Activated CD4-positive, CD25-positive, alpha-beta regulatory T cell (primary cell): ENCODE measurements at places on chromosomes 2 and 18.

DNA sequence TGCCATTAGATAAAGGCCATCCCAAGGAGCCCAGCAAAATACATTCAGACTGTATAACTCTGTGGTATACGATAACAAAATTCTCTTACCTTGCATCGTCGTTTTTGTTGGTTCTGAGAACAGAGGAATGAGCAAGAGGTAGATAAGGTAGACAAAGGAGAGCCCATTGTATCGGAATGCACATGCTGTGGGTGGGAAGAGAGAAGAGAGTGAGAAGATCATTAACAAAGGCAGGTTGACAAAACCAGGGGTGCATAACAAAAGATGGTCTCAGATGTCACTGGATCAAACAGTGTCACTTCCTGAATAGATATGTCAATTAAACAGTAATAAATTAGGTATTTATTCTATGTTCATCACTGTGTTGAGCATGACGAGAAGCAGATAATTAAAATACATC lies 83.3 kb downstream of the PIEZO2 start:
- no peak for DNase-seq

DNA sequence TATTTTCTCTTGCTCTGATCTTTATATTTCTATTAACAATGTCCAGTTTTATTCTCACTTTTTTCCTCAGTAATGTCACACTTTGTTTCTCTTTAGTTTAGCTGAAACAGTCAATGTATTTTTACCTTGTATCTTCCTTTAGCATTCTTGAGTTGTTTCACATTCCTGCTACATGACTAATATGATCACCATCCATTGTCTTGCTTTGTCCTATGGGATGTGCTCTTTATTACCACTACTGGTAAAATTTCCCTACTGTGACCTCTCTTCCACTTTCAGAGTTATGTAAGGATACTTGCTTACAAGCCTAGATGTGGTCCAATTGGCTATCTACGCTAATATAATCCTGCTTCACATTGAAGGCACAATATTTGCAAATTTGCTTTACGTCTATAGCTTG lies 457.9 kb downstream of the PIK3C3 start:
- no peak for DNase-seq

GRCh38 chr2:28311660-28312249 lies 80.9 kb upstream of the FOSL2 start:
- DNase-seq: no peak

DNA sequence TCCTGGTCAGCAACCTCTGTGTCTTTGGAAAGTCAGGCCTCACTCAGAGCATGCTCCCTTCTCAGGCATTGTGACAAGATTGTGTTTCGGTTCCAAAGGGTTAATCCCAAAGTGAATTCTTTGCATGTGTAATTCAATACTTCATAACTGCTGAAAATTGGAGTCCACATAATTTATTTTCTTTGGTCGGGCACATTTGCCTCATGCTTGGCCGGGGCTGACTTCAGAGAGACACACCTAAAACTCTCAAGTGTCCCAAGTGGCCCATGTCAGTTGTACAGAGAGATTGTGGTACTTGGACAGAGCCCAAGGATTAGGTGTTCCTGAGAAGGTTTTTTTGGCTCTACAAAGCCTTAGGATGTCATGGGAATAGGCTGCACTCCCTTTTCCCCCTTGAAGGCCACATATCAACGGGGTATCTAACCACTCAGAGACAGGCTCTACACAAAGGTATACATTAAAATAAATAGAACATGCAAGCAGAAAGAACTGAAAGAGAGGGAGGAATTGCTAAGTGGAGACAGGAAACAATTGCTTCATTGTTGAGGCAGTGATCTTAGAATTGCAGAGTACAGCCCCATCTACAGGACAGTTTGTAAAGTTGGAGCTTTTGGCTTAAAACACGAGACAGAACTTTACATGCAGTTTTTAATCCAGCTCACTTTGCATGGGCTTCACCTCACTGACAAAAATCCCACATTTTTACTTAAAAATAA lies 1232.3 kb upstream of the ZEB2 start:
- DNase-seq: no peak

DNA sequence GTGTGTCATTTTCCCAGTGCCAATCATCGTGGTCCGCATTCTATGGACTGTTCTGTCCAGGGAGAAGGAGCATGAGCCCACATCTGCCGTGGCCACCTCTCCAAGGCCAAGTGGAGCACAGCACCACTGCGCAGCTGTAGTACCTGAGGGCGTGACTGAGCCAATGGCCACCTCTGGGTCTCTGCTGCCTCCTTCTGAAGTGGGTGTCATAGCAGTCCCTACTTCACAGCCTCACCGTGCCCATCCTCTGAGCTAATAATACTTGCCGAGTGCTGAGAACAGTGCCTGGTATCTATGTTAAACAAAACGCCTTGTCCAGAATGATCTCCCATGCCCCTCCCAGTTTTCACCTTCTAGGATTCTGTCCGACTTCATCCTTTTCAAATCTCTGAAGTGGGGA lies 256.1 kb downstream of the PRKCE start:
- DNase-seq: no peak

- no peak for DNase-seq
These were observed 14.7 kb downstream of the LINC00305 start for GRCh38 chr18:64134044-64134747.

- no peak for DNase-seq
These were observed 31.5 kb upstream of the PDIA6 start for GRCh38 chr2:10844097-10844496.

DNA sequence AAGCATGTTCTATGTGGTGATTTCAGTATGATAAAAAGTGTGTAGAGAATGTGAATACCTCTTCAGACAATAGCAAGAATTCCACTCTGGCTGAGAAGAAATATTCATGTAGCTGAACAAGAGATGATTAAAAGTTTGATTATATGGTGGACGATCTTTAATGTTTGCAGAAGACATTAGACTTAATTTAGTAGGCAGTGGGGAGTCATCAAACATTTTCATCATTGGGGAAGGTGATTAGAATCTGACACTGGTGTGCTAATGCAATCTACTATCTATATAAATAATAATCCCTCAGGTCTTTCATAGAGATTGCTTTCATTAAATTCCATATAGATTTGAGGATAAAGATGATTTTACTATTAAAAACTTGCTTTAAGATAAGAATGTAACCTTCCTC lies 761.0 kb downstream of the SOCS6 start:
- DNase-seq: no peak

DNA sequence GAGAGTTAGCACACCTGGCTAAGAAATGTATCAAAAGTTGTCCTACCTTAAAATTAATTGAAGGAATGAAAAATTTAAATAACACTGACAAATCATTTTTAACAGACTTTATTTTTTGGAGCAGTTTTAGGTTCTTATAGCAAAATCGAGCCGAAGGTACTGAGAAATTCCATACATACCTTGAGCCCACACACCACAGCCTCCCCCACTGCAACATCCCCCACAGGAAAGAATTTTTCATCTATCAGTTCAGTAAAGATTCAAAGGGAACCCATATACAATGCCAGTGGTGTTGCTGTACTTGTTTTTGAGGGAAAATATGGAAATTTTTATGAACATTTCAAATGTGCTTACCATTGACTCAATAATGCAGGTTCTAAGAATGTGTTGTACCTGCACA lies 169.8 kb upstream of the HS6ST1 start:
- no peak for DNase-seq

- no peak for DNase-seq
These were observed 1.3 kb downstream of the HS6ST1 start for GRCh38 chr2:128317181-128317898.

GRCh38 chr2:126715111-126715510 lies 59.2 kb downstream of the GYPC start:
- no peak for DNase-seq

- DNase-seq: no peak
These were observed 143.9 kb downstream of the NCK2 start for GRCh38 chr2:105888625-105889024.

GRCh38 chr2:165044505-165045303 lies 89.4 kb upstream of the SLC38A11 start:
- DNase-seq: no peak

DNA sequence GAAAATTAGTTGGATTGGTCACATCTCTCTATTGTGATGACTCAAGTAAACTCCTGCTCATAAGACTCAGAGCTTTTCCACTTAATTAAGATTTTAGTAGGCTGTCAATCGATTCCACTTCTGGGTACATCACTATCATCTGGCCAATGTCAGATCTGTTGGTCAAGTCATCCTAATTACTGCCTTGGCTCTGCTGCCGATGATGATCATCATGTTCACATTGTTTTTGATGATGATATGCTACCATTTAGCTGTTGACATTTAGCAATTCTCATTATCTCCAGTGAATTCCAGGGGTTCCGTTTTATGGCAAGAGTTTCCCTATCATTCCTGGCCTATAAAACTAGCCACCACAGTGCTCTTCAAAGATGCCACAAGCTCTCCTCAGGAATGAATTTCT lies 253.4 kb downstream of the IKZF2 start:
- DNase-seq: no peak

DNA sequence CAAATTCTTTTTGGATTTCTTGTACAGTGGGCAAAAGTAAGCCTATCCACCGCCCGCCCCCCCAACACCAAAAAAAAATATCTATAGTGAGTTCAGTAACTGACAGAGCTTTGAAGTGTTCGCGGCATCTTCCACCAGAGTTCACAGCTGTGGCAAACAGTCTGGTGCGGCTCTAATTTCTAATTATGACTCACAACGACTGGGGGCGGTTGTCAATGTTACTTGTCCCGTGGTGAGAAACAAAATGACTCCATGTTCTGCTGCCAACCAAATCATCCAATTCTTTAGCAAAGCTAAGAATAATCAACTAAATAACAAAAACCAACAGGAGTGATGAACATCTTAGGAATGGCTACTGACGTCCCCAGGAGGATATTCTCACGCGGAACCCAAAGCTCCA lies 392.5 kb upstream of the SALL3 start:
- DNase-seq: no peak

DNA sequence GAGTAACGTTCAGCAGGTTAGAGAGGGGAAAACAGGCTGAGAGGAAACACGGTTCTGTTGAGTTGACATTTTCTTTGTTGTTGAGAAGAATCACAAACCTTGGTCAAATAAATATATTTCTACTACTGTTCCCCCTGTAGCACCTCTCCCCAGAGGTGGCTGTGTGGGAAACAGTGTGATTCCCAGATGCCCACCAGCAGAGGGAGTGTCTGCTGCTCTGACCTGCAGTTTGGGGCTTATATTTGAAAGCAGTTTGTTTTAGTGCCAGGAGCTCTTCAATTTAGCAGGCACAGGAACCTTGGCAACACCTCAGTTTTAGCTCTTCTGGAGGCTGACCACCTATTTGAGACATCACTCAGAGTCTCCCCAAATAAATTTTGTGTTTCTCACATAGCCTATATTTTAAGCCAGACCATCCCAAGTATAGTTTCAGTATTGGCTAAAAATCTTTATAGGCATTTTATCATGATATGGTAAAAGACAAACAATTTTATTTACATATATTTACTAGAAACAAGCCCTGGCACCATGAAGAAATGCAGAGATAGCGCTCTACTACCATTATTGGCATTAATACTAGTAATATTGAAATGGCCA lies 75.7 kb downstream of the PIK3C3 start:
- no peak for DNase-seq

- no peak for DNase-seq
These were observed 600.2 kb downstream of the NYAP2 start for GRCh38 chr2:225999692-226000091.

DNA sequence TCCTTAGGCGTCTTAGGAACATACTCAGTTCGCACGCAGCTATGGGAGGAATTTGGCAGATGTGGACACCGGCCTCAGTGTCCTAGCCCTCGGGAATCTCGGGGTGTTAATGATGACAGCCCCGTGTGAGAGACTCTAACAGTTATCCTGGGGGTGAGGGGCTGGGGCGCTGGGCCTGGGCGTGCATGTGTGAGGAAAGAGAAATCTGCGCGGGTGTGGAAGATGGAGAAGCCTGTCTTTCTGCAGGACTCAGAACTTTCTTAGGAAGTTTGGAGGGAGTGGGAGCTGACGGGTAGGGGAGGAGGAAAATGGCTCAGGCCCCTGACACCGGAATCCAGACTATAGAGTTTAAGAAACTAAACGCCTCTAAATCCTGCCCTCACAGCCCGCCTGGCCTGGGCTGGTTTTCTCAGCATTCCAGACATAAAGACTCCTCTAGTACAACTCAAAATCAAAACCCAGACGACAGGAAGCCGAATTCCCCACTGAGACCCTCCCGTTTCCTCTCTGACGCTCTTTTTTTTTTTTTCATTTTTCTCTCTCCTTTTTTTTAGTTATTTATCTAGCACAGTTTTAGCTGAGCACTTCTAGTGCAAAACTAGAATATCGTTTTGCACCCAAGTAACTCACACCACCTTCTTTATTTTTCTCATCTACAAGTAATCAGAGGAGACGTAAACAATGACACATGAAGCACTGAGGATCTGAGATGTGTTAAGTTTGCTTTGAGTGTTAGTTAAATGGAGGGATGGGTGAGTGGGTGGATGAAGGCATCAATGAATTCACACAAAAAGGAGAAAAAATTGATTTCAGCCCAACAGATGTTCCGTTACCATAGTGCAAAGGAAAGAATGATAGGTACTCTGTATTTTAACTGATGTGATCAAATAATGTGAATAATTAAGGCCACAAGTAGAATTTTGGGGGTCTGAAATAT lies 1.2 kb upstream of the HAAO start:
- DNase-seq: no peak

DNA sequence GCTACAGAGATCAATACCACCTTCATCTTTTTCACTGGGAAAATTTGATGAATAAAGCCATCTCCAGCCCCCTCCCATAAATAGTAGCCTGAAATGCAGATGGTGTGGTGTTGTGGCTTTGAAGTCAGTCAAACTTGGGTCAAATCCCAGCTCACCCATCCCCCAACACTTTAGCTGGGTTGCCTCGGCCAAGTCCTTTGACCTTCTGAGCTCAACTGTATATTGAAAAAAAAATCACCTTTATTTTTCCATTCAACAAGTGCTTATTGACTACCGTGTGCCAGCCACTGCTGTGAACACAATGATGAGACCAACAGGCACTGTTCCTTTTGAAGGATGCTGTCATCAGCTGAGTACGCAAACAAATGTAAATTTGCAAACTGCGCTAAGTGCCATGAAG lies 35.1 kb upstream of the NTSR2 start:
- no peak for DNase-seq

DNA sequence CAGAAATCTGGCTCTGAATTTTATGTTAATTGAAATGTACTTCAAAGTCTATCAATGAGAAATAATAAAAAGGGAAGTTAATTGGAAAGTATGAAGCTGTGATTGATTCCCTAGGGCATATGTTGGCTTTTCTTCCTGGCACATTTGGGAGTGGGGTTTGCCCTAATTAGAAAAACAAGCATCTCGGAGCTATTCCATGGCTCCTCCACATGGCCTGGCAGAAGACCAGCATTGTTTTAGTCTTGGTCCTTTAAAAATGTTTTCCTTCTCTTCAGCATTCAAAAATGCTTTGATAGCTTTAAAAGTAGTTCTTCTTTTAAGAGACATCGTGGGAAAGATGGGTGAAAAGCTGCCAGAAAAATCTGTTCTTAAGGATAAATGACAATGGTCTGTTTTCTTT lies 445.5 kb upstream of the PKDCC start:
- no peak for DNase-seq

GRCh38 chr18:74775239-74775638 lies 177.6 kb downstream of the ZNF407 start:
- no peak for DNase-seq
